ENCODE measurements at places on chromosomes 4 and X.

GRCh38 chr4:133856731-133857355 is 344.7 kb downstream of the PABPC4L start:
- no peak for DNase-seq

- no peak for DNase-seq
Observed at GRCh38 chr4:8191136-8191747, 7.8 kb upstream of the SH3TC1 start.

DNA sequence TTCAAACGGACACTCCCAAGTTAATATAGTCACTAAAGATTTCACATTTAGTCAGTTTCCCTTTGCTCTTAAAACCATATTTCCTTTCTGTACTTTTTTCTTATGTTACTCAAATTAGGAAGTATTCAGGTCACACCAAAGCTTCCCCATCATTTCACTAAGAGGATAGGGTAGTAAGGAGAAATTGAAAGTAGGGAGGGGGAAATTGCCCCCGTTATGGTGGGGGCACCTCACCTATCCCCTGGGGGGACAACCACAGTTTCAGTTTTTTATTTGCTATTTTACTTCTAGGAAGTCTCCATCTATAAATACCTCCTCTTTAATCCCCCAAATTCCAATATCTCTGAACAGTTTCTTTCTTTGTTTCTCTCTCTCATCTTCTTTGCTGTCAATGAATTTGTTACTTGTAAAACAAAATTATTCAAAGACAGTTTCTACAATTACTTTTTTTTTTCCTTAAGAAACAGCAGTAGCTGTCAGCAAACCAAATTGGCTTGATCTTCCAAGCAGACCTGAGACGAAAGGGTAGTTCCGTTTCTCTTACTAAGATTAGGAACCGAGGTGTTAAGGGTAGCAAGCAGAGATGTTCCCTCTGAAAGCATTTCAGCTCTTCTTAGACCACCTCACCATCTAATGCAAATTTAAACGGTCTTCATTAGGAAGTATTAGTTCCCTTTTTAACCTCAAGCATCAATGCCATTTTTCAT is 160.2 kb upstream of the KLF3 start:
- no peak for DNase-seq

DNA sequence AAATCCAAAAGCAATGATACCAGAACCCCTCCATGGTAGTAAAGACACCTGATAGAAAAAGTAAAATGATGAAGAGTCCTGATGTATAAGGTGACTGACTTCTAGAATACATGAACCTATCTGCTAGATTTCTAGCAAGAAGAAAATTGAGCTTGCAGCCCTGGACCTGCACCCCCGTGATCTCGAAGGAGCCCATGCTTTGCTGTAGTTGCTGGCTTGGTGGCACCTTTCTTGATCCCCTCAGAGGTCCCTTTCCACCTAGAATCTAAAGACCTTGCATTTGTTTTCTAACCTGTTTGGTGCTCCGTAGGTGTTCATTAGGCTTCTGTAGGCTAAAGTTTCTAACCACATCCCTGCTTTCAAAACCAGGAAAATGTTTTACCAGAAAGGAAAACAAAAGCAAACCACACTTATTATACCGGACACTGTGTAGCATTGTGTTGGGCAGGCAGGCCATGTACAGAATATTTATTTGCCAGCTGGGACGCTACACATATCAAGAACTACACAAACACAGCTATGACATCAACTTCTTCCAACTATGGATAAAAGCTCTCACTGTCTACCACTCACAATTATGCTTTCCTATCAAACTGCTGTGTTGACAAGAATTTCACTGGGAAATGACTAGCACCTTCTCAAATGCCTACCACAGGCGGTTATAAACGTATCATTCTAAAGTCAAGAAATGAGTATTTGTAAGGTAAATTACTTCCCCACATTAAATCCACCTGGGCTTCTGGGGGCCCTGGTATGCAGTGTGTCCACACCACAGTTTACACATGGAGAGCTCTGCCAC is 316.2 kb downstream of the UNC5C start:
- no peak for DNase-seq

DNA sequence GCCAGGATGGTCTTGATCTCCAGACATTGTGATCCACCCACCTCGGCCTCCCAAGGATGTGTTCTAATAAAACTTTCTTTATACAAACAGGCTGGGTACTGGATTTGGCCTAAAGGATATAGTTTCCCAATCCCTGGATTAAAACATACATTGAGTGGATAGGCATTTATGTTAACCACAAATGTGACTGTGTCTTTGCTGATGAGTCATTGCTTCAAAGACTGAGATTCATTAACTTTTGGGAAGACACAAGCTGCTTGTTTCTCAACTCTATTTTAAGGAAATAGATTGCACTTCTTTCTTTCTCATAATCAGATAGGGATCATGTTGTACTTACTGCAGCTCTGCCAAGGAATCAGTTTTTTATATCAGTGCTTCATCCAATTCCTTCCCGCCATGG is 131.3 kb upstream of the AGA start:
- no peak for DNase-seq

DNA sequence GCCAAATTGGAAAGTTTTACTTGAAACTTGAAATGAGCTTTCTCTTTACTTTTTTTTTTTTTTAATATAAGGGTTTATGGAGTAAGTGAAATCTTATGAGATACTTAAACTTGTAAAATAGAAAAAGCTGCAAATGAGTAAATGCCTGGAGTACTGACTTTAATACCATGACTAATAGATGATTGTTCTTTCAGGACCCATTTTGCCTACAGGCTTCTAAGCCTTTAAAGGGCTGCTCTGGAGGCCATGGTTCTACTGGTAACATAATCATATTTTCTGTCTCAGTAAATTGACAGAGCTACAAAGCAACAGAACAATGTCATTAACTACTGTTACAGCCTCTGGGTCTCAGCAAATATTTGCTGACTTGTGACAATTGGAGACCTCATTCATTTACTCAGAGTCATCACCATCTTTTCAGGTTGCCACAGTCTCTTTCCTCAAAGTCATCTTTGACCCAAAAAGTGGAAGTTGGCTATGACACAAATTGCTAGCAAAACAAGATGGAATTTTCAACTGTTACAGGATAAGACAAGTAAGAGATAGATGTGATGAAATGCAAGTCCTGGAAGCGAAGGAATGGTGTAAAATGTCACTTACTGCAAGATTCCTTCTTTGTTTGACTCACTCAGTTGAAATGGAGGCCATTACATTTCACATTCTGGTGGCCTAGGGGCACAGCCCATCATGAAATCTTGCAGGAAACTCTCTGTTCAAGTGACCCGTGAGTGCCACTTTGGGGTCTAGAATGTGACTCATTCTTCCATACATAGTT is 132.7 kb downstream of the BTC start:
- DNase-seq = no peak

DNA sequence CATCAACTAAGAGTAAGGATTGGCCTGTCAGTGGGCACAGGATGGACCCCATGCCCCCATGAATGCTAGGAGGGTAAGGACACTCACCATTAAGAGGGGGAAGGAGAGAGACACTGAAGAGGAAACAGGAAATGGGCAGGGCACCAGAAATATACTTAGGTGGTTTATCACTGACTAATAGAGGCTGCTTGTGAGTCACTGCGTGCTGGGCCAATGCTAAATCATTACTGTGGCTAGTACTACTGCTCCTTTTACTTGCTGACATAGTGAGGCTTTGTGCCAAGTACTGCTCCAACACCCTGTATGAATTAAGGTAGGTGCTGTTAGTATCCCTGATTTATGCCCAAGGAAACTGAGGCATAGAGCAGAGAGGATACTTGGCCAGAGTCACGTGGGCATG is 130.4 kb upstream of the FRMPD4 start:
- no peak for DNase-seq

DNA sequence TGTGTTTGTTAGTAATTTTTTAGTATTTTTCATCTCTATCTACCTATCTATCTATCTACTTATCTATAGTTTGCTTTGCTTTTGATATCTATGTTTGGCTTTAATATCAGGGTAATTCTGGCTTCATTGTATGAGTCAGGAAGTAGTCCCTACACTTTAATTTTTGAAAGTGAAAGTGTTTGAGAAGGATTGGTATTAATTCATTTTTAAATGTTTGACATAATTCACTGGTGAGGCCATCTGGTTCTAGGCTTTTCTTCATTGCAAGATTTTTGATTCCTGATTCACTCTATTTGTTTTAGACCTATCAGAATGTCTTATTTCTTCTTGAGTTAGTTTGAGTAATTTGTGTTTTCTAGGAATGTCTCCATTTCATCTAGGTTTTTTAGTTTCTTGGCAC is 20.2 kb upstream of the TCP11X2 start:
- no peak for DNase-seq

DNA sequence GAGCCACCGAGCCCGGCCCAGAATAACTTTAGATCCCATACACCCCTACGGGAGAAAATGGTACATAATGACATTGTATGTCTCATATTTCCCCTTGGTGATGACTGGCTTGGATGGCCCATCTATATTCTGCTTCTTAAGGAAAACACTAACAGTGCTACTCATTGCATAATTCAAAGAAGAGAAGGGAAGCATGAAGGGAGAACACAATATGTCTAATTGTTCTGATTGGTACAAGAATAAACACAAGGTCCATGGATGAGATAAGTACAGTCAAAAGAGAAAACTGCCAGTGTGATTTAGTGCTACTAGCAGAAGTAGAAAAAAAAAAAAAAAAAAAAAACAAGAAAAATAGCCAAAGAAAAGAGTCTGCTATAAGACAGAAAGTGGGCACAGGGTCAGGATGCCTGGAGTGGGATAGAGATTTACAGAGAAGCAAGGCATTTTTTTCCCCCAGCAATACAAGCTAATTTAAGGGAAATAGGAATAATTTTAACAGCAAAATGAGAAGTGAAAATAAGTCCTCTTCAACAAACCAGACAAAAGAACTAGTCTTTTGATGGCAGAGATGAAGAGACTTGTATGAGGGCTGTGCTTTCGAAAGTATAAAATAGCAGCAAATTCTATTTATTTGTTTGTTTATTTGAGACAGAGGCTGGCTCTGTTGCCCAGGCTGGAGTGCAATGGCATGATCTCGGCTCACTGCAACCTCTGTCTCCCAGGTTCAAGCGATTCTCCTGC is 96.5 kb upstream of the MAP3K15 start:
- no peak for DNase-seq

DNA sequence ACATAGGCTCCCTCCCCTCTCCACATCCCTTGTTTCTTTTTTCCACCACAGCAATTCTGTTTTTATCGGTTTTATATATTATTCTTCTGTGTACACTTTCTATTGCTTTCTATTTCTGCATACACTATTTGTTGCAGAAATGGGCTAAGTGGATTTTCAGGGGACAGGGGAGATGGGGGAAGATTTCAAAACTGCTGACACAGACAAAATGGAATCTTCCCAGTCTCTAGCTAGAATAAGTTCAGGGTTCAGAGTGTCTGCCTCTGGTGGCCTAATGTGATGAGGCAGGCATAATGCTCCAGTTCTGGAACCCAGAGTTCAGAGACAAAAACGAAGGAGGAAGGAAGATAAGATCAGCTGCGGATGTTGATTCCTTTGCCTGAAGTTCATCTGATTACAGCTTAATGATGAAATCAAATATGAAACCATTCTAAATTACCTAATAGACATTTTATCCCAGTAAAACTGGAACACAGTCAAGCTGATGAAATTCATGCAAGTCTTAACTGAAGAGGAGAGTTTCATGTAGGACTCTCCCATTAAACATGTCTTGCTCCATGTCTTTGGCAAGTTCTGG is 447.1 kb downstream of the AFF2 start:
- no peak for DNase-seq

GRCh38 chr4:159146488-159146887 is 43.6 kb downstream of the RAPGEF2 start:
- no peak for DNase-seq

DNA sequence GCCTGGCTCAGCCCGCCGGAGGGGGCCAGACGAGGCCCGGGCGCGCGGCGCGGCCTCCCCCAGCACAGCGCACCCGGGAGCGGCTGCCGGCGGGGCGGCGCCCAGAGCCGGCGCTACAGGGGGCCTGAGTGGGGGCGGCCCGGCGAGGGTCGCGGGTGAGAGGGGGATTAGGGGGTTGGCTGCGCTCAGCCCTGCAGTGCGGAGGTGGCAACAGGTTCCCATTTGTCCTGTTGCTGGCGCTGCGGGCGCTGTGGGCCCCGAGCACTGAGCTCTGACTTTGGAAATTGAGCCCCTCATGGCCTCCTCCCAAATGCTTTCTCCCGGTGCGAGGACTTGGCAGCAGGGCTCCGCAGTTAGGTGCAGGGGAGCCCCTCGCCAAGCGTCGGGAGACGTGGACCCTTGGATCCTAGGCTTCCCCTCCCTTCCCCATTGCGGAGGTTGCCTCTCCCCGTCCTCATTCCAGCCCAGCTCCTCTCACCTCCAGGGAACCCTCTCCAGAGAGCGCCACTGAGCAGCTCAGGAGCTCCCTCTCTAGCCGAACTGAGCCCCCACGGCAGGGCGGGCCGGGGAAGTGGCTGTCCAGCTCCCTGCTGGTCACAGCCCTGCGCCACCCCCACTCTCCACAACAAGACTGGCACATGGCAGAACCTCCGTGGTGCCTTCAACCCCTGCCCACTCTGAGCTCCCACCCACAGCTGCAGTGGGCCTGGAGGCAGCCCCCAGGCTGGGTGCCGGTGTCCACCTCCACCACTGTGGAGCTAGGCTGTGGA is 2.5 kb upstream of the DUSP9 start:
- no peak for DNase-seq

- no peak for DNase-seq
Observed at GRCh38 chrX:53430231-53430630, 3.9 kb downstream of the HSD17B10 start.

DNA sequence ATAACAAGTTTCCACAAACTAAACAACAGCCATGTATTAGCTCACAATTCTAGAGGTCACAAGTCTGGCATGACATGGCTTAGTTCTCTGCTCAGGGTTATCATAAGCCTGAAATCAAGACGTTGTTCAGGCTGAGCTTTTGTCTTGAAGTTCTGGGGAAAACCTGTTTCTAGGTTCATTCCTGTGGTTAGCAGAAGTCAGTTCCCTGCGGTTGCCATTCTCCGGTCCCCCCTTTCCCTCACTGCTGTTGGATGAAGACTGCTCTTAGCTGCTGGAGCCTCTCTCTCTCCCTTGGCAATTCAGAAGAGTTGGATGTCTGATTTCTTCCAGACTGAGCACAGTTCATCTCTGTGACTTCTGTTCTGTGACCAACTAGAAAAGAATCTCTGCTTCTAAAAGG is 962.6 kb downstream of the PCDH7 start:
- no peak for DNase-seq

DNA sequence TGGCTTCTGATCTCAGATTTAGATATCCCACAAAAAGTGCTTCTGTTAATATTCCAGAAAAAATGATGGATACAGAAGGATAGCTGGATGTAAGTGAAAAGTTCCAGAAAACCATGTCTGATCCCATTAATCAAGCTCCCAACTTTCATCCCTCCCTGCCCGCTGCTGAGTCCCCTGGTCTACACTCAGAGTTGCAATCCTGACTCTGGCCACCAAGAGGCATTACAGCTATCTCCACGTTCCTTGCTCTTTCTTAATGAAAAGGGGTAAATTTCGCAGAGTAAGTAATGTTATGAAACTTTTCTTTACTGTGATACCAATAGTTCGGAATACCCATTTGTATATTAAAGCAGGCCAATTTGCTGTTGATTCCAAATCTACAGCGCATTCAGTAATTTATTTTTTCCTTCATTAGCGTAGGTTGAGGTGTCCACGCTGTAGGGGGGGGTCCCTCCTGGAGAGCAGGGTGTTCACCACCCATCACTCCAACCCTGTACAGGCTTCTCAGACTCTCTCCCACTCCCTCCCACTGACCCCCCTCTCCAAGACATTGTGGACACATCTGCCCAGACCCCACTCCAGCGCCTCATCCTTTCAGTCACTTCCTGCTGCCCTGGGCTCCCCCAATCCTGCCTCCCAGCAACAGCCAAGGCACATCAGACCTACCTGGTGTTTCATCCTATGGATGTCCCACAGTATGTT is 55.1 kb downstream of the RAB40A start:
- no peak for DNase-seq

Data from stimulated activated CD8-positive, alpha-beta memory T cell treated with anti-CD3 and anti-CD28 coated beads, Interleukin-4, amount 100 ng/mL, for 1 hour (primary cell).